ENCODE measurements at places on chromosomes 1 and 21.

DNA sequence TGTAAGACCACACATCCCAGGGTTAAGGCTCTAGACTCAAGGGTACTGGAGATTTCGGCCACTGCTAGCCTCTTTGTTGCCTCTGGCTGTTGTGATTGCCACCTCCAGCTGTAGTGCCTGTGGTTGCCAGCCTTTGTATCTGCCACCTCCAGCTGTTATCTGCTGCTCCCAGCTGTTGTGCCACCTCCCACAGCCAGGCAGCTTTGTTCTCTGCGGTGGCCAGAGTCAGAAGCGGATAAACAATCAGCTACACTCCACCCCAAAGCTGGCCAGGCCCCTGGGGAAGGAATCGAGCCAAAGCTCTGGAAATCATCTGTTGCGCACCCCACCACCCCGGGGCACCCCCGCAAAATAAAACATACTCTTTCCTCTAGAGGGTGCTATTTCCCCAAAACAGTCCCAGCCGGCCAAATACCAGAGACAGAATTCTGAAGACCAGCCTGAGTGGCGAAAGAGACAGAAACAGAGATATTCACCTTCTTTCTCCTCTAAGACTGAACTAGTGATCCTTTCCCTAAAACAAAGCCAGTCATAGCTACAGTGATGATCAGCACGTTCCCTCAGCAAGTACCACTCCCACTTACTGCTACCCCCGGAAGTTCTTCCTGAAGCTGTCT, 14.8 kb upstream of the PIGM start:
- DNase-seq: peak; percentile 44

GRCh38 chr1:110645821-110646735, 28.7 kb downstream of the KCNA3 start:
- DNase-seq: peak; percentile 99

DNA sequence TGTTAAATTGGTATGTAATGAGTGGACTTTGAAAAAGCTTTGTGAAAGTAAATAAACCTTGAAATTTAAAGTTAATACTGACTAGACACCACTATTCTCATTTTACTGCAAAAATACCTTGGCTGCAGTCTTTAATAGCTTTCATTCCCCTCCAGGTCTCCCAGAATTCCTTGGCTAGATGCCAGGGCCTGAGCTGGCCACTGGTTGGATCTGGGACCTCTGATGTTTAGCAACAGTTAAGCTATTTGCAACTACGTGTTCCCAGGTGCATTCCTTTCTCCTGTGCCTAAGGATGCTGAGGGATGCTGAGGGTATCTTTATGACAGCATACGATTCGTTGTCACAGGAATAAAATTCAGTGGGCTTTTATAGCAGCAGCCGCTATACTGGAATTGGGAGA, 938.7 kb downstream of the TTLL7 start:
- no peak for DNase-seq

GRCh38 chr1:118104951-118105350, 80.1 kb downstream of the SPAG17 start:
- no peak for DNase-seq

GRCh38 chr1:199041173-199041914, 402.5 kb downstream of the PTPRC start:
- DNase-seq: no peak

Measured in inflammatory macrophage treated with lipopolysaccharide for 1 hour (primary cell).